ENCODE measurements at places on chromosomes 3 and 15. TPM values are rescaled to one million over a fixed set of nuclear protein-coding genes. Genes with fewer than 3 reads are reported as not detected.

The ROPN1B gene
- 41.5 TPM for total RNA-seq

The TMEM45A gene
- 21.1 TPM for total RNA-seq

The IRAK2 gene
- total RNA-seq = 1.8 TPM

The ST3GAL6 gene
- total RNA-seq = 254 TPM

The SLC9C1 gene
- 0.64 TPM for total RNA-seq

The BCL6 gene
- total RNA-seq = 10.2 TPM

The ROBO1 gene
- total RNA-seq = 50.9 TPM

GRCh38 chr3:54785976-54786375, 141.9 kb downstream of the LRTM1 start:
- no peak for DNase-seq

DNA sequence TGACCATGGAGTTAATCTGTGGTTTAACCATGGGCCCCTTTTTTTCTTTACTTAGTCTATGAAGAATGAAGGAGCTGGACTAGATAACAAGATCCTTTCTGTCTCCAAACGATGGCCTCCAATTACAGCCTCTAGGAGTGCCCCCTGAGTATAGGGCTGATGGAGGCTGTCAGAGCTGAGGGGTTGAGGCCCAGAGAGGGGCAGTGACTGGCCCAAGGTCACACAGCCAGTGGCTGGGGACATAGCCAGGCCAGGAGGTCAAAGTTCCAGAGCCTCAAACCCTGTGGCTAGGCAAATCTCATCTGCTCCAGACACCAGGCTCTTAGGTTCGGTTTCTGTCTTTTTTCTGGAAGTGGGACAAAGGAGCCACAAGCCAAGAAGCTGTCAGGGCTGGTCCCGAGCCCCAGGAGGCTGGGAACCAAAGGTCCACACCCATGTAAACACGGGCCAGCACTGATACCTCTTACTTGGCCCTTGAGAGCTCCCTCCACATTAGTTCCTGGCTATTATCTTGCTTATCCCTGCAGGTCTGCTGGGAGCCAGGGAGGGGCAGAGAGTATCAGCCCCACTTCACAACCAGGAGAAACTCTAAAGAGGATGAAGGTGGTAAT, 10.3 kb downstream of the RHOV start:
- no peak for DNase-seq

- no peak for DNase-seq
Measured at GRCh38 chr15:29207027-29207757, 62.4 kb downstream of the NSMCE3 start.

GRCh38 chr3:78858174-78858573, 909.6 kb downstream of the ROBO1 start:
- DNase-seq = no peak

GRCh38 chr15:100230784-100231183, 111.0 kb downstream of the ADAMTS17 start:
- DNase-seq = no peak

DNA sequence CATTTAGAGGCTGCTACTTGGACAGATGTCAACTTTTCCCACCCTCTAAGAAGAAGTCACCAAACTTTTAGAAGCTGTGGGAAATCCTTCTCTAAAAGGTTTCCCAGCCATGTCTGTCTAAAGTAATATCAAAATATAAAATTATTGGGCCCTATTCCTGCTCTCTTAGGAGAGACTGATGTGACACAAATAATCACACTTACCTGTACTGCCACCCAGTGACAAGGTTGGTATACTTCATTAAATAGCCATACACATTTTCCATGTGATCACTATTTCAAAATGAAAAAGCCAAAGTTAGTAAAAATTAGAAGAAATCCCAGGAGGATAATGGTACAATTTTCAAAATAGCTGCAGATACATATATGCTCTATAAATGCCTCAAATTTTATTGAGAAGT, 12.6 kb downstream of the OSBPL11 start:
- DNase-seq = no peak

DNA sequence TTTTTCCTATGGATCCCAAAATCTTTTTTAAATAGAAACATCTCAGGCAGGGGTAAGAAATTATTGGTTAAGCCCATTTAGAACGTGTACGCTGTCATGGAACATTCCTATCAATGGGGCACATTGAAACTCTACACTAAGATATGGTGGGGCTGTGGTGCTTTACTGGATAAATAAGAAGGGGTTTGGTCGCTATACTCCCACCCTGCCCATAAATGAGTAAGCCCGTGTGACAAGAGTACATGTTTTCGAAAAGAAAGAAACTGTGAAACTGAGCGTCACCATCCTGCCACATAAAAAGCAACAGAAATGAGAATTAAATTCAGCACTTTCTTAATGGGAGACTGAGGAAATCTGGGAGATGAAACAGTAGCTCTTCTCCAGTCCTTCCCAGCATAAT, 929.7 kb upstream of the CFAP20DC start:
- DNase-seq = no peak

Data from SK-MEL-5 (cell line).